Fibroblast of lung (primary cell): ENCODE measurements at places on chromosomes 2 and 18.

DNA sequence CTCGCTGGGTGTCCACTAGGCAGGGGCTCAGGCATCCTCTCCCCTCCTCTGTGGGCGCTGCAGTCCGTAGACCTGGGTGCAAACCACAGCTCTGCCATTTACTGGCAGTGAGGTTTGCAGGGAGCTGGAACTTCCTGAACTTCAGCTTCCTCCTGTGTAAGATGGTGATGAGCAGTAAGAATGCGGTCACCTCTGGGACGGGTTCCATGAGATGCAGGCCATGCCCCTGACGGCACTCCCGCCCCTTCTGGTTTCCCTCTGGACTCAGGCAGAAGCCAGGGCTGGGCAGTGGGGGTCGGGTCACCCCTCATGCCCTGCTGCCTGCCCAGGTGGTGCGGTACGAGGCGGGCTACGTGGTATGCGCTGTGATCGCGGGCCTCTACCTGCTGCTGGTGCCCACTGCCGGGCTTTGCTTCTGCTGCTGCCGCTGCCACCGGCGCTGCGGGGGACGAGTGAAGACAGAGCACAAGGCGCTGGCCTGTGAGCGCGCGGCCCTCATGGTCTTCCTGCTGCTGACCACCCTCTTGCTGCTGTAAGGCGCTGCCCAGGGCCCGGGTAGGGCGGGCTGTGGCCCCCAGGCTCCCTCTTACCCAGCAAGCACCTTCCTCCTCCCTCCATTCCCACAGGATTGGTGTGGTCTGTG, 1.5 kb downstream of the PROM2 start:
- DNase-seq: no peak

DNA sequence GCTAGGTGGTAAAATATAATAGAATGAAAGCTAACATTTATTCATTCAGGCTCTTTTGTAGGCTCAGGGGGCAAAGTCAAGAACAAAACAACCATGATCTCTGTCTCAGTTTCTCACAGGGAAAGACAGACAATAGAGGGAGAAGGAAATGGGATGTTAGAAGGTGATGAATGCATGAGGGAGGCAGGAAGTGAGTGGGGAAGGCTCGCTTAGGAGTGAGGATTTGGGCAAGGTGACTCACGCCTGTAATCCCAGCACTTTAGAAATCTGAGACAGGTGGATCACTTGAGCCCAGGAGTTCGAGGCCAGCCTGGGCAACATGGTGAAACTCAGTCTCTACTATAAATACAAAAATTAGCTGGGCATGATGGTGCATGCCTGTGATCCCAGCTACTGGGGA, 88.4 kb downstream of the CTIF start:
- no peak for DNase-seq

DNA sequence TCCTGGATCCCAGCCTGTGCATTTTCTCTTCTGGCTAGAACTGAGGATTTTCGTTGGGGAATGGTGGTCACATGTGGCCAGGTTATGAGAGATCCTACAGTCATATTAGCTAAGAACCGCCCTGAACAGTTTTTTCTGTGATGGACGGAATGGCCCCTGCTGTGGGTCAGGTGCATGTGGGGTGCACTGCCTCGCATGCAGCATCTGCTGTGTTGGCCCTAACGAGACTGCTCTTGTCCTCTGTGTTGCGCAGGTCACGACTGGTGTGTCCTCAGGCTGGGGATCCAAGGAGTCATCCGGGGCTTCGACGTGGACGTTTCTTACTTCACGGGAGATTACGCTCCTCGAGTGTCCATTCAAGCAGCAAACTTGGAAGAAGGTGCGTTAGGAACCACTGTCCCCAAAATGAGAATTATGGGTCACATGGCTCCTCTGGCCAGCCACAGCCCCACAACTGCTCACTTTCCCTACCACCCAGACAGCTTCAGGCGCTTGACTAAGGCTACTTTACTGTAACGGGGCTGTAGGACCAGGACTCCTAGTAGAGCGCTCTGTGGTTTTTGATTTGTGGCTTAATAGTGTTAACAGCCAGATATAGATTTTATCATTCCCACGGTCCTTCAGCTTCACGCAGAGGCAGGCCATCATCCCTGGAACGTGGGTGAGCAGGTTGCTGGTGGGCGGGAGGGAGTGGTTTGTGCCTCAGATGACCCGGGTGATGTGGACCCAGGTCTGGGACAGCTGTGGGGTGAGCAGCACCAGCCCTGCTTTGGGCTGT, 21.8 kb downstream of the ALLC start:
- no peak for DNase-seq

- no peak for DNase-seq
These were observed 172.3 kb downstream of the CELF4 start for GRCh38 chr18:37393221-37393827.

- DNase-seq: no peak
These were observed 166.3 kb downstream of the C1D start for GRCh38 chr2:67896476-67896875.
